ENCODE measurements at places on chromosomes 4 and X.
A peak's percentile ranks its signal among the peaks of the same experiment; 100 is the strongest.

DNA sequence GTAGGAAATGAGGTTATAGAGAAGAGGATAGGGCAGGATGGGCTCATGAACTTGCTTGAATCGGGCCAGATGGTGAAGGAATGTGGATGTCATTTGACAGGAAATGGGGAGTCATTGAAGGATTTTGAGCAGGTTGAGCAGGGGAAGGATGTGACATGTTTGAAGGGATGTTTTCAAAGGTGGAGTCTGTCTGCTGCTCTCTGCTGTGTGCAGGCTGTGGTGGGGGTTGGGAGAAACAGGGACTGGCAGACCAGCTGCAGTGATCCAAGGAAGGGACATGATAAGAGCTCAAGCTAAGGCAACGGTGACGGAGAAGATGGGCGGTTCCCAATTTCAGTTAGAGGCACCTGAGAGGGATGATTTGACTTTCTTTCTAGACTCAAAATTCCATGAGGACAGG is 14.0 kb upstream of the XPNPEP2 start:
- no peak for DNase-seq

- no peak for DNase-seq
Observed at GRCh38 chr4:52685316-52685715, 26.2 kb upstream of the USP46 start.

DNA sequence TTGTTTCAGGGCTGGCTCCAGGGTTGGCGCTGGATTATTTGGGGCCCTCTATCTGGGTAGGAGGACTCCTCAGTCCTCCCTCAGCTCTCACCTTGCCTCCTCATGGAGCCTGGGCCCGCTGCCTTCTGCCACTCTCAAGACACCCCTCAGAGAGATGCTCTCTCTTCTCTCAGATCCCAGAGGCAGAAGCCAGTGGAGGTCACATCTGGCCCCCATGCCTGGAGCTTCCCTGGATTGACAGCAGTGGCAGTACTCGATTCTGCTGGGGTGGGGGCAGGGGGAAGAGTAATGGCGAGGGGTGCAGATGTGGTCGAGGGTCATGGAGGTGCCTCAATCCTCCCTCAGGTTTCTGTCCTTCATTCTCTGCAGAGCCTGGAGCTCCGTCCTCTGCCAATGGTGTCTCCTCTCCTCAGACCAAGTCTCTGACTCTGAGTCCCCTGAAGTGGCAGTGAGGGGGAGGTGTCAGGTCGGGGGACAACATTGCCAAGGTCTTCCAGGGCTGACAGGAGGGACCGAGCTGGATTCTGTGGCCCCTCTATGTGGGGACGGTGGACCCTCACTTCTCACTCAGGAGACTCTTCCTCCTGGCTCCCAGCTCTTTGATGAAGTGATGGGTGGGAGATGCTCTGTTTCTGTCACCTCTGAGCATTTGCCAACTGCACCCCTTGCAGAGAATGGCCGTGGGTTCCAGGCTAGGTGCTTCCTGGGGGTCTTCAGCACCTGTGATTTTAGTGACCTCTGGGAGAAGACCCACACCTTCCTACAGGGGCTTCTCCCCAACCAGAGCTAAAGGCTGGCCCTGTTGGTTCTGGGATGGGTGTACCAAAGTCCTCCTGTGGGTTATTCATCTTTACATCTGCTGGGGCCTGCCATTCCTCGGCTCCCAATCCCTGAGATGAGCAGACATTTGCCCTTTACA is 10.9 kb upstream of the HSFX1 start:
- no peak for DNase-seq

- DNase-seq, result peak; percentile 66
Observed at GRCh38 chr4:111283066-111283677, 660.3 kb upstream of the PITX2 start.
